ENCODE measurements at places on chromosomes 12 and 14.

DNA sequence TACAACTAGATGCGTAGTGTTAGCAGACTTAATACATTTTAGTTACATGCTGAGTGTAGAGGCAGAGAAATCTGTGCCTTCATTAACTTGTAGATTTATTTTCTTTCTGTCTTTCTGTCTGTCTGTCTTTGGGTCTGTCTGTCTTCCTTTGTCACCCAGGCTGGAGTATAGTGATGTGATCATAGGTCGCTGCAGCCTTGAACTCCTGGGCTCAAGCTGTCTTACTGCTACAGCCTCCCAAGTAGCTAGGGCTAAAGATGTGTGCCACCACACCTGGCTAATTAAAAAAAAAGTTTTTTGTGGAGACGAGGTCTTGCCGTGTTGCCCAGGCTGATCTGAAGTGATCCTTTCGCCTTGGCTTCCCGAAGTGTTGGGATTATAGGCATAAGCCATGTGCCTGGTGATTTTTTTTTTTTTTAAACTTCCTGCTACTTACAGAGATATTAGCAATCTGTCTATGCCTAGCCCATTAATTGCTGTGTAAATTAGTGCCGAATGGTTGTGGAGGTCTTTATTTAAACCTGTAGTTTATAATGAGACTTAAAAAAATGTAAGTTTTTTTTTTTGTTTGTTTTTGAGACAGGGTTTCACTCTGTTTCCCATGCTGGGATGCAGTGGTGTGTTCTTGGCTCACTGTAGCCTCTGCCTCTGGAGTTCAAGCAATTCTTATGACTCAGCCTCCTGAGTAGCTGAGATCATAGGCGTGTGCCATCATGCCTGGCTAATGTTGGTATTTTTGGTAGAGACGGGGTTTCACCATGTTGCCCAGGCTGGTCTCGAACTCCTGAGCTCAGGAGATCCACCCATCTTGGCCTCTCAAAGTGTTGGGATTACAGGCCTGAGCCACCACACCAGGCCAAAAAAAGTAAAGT lies 22.8 kb downstream of the ERC1 start:
- DNase-seq: no peak

DNA sequence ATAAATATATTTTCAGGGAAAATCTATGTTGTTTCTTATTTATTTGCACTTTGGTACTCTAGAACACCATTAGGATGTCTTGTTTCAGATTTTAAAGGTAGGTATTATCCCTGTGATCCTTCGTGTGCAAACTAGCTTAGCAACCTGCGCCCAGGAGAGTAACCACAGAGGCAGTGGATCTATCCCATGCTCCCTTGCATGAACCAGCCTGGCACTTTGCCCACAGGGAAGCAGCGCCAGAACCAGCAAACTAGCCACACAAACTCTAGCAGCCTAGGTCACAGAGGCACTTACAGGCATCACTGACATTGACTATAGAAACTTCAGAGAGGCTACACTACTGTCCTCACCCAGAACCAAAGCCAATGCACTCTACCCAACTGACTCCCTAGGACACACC lies 76.1 kb downstream of the TSHR start:
- DNase-seq: no peak

GRCh38 chr14:74503291-74503937 lies 9.8 kb downstream of the ISCA2 start:
- DNase-seq: no peak

DNA sequence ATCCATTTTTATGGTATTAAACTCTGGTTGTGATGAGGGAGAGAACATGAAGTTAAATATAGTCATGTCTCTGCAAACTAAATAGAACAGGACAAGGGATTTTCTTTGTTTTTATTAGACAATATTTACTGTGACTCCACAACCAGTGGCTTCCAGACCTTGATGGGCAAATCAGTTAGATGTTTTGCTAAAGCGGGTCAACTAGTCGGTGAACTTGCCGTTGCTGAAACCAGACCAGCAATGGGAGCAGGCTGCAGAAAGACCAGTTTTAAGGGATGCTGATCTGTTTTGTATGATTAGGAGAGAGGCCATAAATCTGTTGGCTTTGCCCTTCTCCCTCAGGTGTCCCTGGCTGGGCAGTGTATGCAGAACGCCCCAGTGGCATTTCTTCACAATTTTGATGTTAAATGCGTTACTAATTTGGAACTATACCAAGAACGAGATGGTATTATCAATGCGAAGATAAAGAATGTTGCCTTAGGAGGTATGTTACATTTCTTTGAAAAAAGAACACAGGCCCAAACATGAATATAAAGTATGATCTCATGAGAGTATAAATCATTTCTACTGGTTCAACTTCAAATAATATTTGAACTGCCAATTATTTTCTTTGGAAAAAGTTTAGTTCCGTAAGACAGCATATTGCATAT lies 19.4 kb downstream of the TCTN2 start:
- no peak for DNase-seq

DNA sequence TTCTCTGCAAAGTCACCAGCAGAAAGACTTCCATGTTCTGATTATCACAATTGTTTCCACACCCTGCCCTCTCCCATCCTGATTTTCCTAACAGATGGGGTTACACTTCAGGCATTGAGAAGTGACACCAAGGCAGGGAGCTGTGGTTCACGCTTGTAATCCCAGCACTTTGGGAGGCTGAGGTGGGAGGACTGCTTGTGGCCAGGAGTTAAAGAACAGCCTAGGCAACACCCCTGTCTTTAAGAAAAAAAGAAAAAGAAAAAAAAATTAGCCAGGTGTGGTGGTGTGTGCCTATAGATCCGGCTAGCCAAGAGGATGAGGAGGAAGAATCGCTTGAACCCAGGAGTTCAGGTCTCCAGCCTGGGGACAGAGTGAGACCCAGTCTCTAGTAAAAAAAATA lies 5.2 kb downstream of the PPP1CC start:
- DNase-seq: no peak

DNA sequence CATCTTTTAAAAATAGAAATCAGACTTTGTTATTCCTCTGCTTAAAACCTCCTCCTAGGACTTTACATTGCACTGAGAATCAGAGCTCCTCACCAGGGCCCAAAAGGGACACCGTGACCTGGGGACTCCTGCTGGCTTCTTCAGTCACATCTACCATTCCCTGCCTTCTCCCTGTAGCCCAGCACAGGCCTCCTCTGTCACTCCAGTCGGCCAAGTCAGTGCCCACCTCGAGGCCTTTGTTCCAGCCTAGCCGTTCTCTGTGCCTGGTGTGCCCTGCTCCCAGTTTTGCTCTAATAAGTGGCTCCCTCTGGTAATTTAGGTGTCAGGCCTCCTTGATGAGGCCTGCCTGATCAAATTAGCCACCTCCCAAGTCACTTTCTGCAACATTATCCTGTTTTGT lies 27.4 kb downstream of the CRADD start:
- no peak for DNase-seq

- no peak for DNase-seq
Measured at GRCh38 chr14:32622742-32623141, 293.6 kb downstream of the AKAP6 start.

DNA sequence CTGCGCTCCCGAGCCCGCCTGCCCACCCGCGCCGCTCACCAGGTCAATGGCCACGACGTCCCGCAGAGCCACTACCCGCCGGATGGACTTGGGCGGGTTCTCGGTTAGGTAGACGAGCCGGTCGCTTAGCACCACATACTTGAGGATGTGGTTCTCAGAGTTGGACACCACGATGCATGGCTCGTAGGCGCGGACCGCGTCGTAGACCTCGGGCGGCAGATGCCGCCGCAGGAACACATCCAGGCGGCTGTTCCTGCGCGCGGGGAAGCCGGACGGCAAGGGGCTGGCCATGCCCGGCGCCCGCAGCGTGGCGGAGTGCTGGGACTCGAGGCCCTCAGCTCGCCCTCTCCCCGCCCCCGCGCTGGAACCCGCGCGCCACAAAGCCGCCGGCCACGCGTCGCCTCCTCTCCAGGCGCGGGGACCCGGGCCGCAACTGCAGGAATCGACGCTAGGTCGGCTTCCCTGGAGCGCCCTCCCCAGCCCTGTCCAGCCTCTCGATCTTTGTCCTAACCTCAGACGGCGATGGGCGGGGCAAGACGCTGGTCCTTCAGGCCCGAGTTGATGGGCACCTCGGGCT lies at the start of gene C12orf56:
Gene C12orf56 (minus strand): TSS at position 484 of the 577 bp plus-strand sequence. CDS start 193 bp downstream, at position 291.
- DNase-seq: no peak

DNA sequence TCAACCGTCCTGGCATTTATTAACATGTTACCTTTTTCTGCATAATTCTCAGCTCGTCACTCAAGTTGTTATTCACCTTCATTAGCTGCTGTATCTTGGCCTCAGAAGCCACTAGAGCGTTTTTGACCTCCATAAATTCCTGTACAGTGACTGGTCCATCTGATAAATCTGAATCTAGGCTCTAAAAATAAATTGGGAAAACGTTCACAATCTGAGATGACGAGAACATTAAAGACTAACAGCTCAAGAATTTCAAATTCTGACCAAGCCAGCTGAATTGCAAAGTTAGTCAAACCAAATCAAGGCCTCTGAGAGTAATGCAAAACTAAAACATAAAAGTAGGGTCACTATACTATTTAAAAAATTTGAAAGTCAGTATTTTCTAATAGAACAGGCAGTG lies 45.0 kb downstream of the GIT2 start:
- DNase-seq: no peak

DNA sequence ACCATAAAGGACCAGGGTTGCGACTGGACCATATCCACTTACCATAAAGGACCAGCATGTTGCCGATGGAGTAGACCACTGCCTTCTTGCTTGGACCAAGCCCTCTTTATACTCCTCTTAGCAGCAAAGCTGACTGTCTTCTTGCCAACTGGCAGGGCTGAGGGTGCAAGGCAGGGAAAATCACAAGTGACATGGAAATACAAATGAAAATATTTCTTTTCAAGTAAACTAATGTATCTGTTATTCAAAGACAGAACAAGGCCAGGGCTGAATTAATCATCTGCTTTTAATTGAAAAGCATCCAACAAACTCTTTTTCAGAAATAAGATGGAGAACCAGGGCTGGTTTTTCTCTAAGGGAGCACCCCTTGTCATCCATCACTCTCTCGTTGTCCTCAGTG lies at the start of gene CELA1:
Gene CELA1 (minus strand): TSS at position 99 of the 400 bp plus-strand sequence. CDS start 41 bp downstream, at position 58.
- DNase-seq: no peak

- no peak for DNase-seq
Measured at GRCh38 chr12:114415525-114415868, 9.6 kb upstream of the TBX5 start.

GRCh38 chr14:64500088-64500487 lies 3.5 kb downstream of the ZBTB25 start:
- no peak for DNase-seq

GRCh38 chr14:89268514-89268913 lies 148.5 kb downstream of the FOXN3 start:
- DNase-seq: no peak

GRCh38 chr12:56626701-56627100 lies 3.4 kb downstream of the BAZ2A start:
- DNase-seq: no peak

DNA sequence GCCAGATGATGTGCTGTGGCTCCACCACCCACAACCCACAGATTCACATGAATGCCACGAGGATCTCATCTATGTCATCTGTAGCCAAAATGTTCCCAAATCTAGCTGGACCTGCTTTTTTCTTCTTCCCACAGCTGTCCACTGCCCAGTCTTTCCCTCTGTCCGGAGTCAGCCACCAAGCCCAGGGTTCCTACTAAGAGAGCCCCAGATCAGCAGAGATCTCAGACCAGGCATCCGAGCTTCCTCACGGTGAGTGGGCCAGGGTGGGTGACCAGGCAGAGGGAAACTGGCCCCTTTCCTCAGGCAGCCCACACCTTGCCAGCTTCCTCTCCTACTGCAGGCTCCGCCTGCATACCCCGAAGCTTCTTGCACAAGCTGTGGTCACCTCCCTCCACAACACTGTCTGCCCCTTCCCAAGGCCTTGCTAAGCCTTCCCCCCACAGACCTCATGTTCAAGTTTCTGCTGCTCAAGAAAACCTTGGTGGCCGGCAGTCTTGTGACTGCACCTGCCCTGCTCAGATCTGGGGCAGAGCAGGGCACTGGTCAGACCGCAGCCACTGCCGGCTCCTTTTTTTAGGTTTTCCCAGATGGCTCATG lies 81.4 kb downstream of the ACTN1 start:
- no peak for DNase-seq

DNA sequence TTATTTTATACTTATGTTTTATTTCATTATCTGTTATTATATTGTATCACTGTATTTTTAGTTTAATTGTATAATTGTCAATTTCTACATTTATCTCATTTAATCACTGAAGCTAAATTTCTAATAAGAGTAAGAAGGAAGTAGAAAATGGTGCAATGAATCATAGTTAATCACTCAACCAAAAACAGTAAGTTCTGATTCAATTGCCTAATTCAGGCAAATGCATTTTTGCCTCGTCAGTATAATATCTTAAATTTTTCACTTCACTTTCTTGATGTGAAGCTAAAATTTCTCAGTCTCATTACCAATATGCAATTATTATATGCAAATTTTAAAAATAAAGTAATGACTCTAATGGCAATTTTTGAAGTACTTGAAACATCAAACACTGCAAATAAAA lies 340.5 kb upstream of the USP15 start:
- no peak for DNase-seq

DNA sequence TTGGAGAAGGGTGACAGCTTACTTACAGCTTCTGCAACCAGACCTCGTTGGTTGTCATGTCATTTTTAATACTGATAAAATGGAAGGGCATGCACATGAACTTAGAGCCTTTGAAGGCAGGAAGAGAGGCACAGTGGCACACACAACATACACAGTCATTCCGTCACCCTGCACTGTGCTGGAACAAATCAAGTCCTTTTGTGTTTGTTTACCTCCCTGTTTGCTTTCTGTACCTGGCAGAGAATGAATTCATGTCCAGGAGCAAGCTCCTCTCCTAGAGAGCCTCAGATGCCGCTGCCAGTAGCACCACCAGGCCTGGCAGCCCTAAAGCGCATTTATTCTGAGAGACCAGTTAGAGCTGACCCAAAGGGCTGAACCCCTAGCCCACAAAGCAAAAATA lies 460.3 kb downstream of the EGLN3 start:
- DNase-seq: no peak

- no peak for DNase-seq
Measured at GRCh38 chr14:73916324-73916723, 29.7 kb downstream of the ZNF410 start.

DNA sequence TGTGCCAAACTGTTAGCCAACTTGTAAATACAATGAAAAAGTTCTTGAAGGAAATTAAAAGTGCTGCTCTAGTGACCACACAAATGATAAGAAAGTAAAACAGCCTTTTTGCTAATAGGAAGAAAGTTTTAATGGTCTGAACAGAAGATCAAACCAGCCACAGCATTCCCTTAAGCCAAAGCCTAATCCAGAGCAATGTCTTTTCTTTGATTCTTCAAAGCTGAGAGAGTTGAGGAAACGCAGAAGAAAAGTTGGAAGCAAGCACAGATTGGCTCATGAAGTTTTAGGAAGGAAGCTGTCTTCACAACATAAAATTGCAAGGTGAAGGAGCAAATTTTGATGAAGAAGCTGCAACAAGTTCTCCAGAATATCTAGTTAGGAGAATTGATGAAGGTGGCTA lies 213.8 kb downstream of the ATXN7L3B start:
- no peak for DNase-seq

GRCh38 chr12:102735104-102735503 lies 181.9 kb downstream of the PAH start:
- DNase-seq: no peak

DNA sequence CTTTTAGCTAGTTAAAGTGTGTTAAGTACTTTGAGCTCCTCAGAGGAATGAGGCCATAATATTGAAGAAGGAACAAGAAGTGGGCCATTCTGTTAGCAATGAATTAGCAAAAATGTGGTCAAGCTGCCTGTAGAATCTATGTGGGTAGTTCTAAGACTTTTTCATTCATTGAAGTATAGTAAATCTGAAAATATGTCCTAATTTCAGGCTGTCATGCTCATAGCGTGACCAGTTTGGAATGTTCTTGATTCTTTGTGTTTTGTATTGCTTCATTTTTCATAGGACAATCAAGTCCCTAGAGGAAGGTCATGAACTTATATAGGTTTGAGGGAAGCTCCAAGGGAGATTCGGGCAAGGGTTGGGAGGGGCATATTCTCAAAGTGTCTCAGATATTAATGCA lies 11.4 kb downstream of the ATP23 start:
- DNase-seq: no peak
